ENCODE measurements at places on chromosomes 16 and 17. TPM values are rescaled to one million over a fixed set of nuclear protein-coding genes. Genes with fewer than 3 reads are reported as not detected.

BRIP1 gene
- total RNA-seq: 5.9 TPM

GSDMA gene
- not detected for total RNA-seq

SPNS2 gene
- total RNA-seq: under 0.01 TPM

TNK1 gene
- not detected for total RNA-seq

ARHGAP23 gene
- 47.0 TPM for total RNA-seq

Measured in osteoblast (primary cell).